Right lung (tissue), 10 donors: ENCODE measurements at places on chromosomes 3 and 15. TPM values are rescaled to one million over a fixed set of nuclear protein-coding genes. Genes with fewer than 3 reads are reported as not detected.

DNA sequence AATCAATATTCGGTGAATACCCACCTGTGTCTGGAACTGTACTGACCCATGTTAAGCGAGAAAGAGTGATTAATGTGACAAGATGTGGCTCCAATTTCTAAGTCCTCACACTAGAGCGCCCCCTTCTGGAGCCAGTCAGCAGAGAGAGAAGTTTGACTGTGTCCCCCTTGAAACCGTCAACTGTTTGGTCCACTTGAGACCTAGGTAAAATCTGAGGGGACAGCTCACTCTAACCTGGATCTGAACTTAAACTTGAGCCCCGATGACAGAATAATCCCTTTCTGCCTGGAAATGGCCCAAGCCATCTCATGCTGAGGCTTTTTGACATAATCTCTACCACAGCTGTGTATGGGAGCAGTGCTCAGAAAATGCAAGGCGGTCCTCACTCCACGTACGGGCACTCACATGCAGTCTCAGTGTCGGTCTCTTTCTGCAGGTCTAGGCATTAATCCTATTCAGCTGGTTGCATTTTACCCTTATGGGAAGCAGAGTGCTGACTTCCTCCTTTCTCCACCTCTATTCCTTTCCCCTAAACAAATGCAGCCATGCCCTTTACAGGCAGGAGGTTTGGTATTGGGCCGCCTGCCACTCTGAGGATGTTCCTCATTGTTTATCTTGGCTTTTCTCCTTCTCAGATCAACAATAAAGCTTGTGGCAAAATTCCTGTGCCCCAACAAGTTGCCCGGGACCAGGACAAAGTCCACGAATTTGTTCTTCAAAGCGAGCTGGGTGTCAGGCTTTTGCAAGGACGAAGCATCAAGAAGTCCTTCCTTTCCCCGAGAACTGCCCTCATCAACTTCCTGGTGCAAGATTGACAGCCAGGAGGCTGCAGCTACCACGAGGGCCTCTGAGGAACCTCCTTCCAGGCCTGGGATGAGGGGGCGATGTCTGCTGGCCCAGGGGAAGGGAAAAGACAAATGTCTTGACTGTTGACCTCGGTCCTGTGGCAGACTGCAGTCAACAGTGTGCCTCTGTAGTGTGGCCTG lies 47.5 kb upstream of the LIMD1 start:
- no peak for DNase-seq

GRCh38 chr3:195766671-195767070 lies 45.1 kb downstream of the MUC4 start:
- no peak for DNase-seq

GRCh38 chr15:97521381-97522285 lies 438.9 kb upstream of the ARRDC4 start:
- no peak for DNase-seq

GRCh38 chr3:157104928-157105652 lies 54.9 kb downstream of the CCNL1 start:
- DNase-seq = no peak

DNA sequence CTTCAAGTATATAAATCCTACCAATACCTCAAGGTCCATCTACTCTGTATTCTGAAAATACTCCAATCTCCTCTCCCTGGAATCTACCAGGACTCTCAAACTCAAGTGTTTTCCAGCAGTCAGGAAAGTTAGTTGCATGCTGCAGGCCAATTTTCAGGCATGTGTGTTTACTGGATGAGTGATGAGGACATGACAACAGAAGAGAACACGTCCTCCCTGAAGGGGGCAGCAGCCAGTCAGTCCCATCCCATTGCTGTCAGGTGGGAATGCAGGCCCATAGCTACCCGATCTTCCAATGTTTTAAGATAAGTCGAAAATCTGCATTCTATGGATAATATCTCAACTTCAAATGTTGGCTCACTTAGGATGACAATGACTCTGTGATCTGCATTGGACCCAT lies 496.2 kb downstream of the FHIT start:
- no peak for DNase-seq

GRCh38 chr3:122535964-122536631 lies 21.4 kb upstream of the KPNA1 start:
- no peak for DNase-seq

DNA sequence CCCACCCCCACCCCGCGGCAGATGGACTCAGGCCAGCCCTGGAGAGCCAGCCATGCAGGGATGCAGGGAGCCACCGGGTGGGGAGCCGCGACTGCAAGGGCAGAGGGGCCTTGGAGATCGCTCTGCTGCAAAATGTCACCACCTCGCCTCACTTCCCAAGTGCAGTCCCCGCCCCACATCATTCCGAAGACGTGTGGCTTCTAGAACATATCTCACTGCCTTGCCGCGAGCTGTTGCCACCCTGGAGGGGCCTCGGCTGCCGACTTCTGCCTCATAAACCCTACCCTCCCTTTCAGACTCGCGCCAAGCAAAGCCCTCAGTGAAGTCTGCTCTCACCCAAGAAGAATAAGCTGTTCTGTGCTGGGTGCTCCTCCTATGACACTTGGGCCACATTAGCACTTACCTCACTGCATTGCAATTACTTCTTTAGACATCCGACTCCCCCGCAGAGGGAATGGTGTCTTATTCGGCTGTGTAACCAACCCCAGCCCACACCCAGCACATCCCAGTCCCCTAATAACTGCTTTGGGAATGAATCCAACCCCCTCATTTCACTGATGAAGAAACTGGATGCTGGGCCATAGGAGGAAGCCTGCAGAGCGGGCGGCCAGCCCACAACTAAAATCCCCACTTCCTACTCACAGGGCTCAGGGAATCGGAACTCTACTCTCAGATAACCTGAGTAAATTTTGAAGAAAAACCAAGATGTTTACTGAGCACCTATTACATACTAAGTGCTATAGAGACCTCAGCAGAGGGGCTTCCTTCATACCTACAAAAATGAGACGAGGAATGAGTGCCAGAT lies 8.6 kb downstream of the TLE3 start:
- no peak for DNase-seq

- no peak for DNase-seq
Measured at GRCh38 chr3:53787016-53787415, 59.2 kb downstream of the CHDH start.

- peak; percentile 37 for DNase-seq
Measured at GRCh38 chr15:98442379-98442833, 205.9 kb upstream of the IGF1R start.

- no peak for DNase-seq
Measured at GRCh38 chr3:165194511-165195240, 1.5 kb downstream of the SLITRK3 start.

DNA sequence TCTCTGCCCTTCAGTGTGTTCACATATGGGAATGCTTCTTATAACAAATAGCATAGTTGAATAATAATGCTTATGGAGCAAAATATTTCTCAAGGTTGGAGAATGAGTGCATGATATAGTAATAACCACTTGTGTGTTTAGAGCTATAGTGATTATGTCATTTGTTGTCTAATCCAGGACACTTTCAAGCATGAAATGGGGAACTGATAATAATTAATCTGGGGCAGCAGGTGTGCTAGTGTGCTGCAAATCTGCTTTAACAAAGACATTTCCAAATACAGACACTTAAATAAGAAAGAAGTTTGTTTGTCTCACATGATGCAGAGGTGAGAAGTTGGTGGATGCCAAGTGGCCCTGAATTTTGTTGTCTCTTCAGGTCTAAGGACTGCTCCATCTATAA lies 579.3 kb upstream of the GRM7 start:
- DNase-seq = no peak

DNA sequence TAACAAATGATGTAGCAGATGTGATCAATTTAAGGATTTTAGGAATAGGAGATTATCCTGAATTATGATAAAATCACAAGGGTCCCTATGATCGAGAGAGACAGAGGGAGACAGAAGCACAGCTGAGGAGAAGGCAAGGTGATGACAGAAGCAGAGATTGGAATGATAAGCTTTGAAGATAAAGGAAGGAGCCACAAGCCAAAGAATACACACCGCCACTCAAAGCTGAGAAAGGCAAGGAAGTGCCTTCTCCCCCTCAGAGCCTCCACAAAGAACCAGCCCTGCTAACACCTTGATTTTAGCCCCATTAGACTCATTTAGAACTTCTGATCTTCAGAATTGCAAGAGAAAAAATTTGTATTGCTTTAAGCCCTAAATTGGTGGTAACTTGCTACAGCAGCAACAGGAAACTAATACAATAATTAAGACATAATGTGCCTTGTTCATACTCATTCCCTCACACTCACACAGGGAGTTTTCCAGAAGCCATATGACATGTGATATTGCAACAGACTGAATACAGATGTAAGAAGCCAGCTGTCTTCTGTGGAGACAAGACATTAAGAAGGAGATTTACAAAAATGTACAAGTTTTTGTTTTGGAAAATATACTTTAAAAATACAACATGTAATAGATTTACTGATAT lies 38.2 kb downstream of the TRANK1 start:
- no peak for DNase-seq

- DNase-seq = no peak
Measured at GRCh38 chr3:171531716-171532115, 71.5 kb upstream of the TNIK start.

DNA sequence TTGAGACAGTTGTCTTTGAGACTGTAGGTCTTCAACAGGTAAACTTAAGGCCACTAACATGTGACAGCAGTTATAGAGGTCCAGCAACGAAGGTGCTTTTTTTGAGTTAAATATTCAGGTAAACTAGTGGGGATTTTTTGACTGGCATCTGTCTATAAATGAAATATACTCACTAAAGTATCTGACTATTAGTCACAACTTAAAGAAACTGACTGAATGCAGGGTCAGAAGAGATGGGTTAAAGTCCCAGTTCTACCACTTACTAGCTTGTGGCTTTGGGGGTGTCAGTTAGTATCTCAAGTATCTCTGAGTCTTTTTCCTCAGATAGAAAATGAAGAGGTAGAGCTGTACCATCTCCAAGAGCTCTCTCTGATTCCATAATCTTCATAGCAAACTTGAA lies 18.0 kb downstream of the MIX23 start:
- DNase-seq = no peak

DNA sequence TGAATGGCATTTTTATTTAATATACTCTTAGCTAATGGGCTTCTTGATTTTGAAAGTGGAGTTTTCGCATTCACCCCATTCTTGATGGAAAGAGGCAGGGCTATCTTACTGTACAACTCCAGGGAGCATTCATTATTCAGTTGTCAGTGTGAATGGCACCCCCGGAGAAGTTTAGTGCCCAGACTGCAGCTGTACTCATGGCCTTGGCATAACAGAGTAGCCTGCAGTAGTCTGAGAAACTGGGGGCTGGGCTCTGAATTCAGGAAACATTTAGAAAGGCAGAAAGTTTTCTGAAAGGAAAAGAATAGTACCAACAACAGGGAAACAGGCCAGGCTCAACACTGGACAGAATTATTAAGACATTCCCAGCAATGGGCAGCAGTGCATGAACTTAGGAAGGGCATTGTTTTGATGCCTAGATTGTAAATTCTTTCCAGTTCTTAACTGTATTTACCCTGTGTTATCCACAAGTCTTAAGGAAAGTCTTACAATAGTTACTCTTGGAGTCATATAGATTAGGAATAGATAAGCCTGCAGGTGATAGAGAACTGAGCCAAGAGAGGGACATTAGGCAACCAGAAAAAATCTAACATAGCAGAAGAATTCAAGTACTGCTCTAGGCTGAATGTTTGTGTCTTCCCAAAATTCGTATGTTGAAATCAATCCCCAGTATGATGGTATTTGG lies 44.4 kb downstream of the TIPARP start:
- no peak for DNase-seq

DNA sequence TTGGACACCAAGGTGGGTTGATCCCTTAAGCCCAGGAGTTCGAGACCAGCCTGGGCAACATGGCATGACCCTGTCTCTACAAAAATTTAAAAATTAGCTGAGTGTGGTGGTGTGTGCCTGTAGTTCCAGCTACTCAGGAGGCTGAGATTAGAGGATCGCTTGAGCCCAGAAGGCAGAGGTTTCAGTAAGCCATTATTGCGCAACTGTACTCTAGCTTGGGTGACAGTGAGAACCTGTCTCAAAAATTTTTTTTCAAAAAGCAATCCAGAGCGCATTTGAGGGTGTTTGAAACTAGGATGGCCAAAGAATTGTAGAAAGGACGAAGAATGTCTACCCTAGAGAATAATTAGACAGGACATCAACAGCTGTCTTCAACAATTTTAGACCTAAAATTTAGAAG lies 103.4 kb downstream of the STAC start:
- no peak for DNase-seq

GRCh38 chr15:69762373-69763148 lies 309.9 kb downstream of the RPLP1 start:
- no peak for DNase-seq

- no peak for DNase-seq
Measured at GRCh38 chr3:43014956-43015355, 35.8 kb downstream of the GASK1A start.

GRCh38 chr3:132332082-132332481 lies 14.9 kb downstream of the ACP3 start:
- DNase-seq = no peak

- DNase-seq = no peak
Measured at GRCh38 chr3:17982211-17982880, 239.9 kb upstream of the TBC1D5 start.

CCDC13 gene
- polyA plus RNA-seq = 2.4 TPM

SLC25A20 gene
- 12.8 TPM for polyA plus RNA-seq

GNAT1 gene
- not detected for polyA plus RNA-seq

CAMK2N2 gene
- 0.29 TPM for polyA plus RNA-seq

ATP13A5 gene
- polyA plus RNA-seq = 0.89 TPM

C2CD4A gene
- 0.05 TPM for polyA plus RNA-seq

C3orf62 gene
- polyA plus RNA-seq = 13.4 TPM

MAN2A2 gene
- 56.9 TPM for polyA plus RNA-seq
